ENCODE measurements at places on chromosomes 5 and 9.

DNA sequence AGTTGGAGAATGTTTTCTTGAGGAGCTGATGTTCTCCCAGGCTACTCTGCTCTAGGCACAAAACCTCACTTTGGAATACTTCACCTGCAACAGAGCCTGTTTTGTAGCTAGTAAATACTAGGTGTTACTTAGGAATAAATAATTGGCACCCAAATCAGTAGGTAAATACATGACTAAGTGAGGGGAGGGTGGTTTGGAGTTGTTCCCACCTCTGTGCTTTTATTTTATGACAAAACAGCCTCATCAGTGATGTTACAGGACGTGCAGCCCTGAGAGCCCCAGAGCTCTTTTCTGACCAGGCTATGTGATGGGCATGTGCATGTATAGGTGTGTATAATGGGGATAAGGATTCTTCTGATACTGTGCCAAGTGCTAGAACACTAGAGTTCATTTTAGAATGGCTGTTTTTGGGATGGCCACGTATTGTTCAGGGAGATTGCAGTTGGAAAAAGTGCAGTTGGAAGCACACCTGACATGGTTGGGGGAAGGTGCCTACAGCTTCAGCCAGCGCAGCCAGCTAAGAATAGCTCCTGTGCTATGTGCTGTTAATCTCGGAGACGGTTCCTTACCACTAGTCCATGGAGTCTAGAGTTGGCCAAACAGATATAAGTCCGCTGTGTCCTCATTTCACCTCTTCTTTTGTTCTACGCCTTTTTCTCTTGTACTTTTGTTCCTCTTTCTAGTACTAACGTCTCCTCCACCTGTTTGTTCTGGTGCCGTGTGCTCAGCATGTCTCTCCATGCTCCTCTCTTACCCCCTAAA lies 284.7 kb downstream of the FANCC start:
- no peak for DNase-seq

DNA sequence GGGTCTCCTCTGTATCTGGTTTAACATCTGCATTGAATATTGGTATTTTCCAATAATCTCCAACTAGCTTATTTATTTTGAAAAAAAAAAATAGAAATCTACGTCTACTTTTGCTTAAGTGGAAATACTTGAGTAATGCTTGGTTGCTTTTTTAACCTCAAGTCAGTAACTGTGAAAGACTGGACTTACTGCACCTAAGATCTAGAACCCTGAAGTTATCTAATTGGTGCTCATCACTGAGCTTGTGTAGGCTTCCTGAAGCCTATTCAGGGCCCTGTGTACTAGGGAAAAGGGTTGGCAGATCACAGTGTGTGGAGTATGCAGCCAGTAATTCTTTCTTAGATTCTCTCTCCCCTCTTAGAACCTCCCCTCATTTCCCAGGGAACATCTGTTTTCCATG lies 16.2 kb downstream of the SLC1A1 start:
- DNase-seq: no peak

- no peak for DNase-seq
Measured at GRCh38 chr9:18997151-18997550, 35.9 kb downstream of the SAXO1 start.

GRCh38 chr5:10396552-10396951 lies 43.1 kb downstream of the MARCHF6 start:
- no peak for DNase-seq

GRCh38 chr5:111320953-111321352 lies 96.8 kb downstream of the CAMK4 start:
- no peak for DNase-seq

GRCh38 chr5:57111993-57112392 lies 61.9 kb upstream of the GPBP1 start:
- no peak for DNase-seq

DNA sequence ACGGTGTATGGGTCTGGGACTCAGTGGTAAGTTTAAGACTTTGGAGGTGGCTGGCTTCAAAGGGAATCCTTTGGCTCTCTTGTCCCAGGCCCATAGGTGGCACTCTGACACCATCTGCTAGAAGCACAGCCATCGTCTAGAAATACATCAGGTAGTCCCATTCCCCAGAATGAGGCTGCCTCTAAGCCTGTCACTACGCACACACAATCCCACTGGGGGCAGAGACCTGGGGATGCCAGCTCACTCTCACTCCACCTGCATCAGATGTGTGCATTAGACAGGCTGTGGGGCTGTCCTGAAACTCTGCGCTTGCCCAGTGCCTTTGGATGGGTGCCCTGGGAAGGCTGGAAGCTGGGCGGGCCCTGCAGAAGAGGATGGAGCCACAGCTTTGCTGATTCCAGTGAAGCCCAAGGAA lies 127.5 kb upstream of the PANK3 start:
- no peak for DNase-seq

DNA sequence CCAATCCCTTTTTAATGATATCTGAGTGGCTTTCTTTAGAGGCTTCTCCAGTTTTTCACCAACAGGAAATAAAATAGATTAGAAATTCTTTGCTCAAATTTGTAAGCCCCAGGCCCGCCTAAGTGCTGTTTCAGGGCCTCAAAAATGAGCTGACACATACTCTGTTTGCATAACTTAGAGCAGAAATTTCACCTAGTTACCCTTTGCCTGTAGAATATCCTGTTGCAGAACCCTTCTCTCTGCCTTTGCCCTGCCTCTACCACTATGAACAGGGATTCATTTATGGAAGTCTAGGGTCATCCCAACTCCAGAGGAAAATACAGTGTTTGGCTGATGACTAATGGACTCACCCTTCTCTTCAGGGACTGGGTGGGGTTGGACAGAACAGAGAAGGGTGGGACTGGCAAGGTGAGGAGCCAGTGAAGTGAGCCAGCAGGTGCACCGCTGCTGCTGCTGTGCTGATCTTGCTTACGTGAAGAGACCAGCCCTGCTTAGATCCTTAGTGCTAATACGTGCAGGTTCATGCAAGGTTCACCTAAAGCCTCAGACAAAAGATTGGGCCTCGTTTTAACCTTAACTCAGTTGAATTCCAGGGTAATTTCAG lies 22.8 kb downstream of the OSTF1 start:
- no peak for DNase-seq

GRCh38 chr5:32589942-32590869 lies 4.8 kb downstream of the SUB1 start:
- no peak for DNase-seq

DNA sequence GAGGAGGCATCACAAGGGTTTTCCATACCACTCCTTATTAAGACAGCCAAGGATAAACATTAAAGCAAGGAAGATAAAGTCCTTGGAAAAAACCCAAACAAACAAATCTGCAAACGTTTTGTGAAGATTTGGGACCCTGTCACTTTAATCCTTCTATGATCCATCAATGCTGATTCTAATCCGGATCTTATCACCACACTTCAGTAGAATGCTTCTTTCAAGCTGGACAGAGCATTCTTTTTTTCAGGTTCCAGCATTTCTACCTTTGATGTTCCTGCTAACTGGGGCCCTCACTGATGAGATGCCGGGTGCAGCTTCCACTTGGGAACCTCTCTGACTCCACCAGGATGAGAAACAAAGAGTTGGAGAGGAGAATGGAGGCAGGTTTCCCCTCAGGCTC lies 132.8 kb upstream of the SHB start:
- no peak for DNase-seq

DNA sequence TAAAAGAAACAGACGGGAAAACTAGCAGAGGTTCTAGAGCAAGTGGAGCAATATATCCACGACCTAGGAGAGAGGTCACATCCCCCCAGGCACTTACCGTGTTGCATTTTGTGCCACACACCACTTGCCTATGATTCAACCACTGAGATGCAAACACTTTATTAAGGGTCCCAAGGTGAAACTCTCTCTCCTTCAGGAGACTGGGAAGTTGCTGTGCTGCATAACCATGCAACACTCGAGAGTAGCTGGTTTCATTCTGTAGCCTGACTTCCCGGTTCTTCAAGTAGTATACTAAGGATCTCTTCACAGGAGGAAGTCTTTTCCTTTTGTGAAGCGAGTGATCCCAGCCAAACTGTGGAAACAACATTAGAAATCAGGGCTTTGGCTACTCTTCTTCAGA lies 1.6 kb downstream of the DCAF12 start:
- no peak for DNase-seq

- DNase-seq: no peak
Measured at GRCh38 chr9:126773004-126773607, 31.7 kb upstream of the ZBTB43 start.

DNA sequence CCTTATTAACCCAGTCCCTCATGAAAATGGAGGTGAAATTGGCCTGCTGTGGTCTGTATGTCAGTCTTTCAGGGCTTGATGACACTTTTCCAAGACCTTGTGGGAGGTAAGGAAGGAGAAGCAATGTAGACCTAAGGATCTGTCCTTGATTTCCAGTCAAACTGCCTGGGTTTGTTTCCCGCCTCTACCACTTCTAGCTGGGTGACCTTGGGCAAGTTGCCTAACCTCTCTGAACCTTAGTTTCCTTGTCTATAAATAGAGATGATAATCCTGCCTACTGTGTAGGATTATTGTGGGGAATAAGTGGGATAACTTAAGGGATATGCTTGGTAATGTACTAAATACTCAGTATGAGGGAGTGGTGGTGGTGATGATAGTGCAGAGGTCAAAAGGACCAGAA lies 59.7 kb downstream of the PPARGC1B start:
- DNase-seq: no peak

DNA sequence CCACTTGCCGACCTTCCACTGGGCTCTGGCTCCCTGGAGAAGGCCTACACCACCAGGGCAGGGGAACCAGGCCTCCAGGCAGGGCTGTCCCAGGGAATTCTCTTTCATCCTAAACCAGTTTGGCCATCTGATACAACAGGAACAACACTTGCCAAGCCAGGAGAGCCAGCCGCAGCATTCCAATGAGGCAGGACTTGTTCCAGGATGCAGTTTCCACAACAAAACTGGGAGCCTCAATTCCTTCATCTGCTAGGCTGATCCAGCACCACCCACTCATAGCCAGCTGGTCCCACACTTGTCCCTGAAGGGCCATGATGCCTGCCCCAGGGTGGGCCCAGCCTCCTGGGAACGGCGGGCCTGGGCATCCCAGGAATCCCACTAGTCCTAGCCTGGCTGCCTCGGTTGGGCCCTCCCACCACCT lies 26.0 kb downstream of the BICD2 start:
- DNase-seq: no peak

- DNase-seq: no peak
Measured at GRCh38 chr9:129262261-129262660, 84.2 kb upstream of the IER5L start.

GRCh38 chr5:39475881-39476842 lies 51.4 kb upstream of the DAB2 start:
- no peak for DNase-seq

GRCh38 chr9:132016456-132016855 lies 63.2 kb downstream of the MED27 start:
- DNase-seq: no peak

GRCh38 chr5:60583616-60584015 lies 116.3 kb downstream of the DEPDC1B start:
- no peak for DNase-seq

GRCh38 chr5:98927989-98928872 lies 576 bp downstream of the CHD1 start:
- DNase-seq: no peak

GRCh38 chr9:91177081-91177480 lies 184.6 kb downstream of the AUH start:
- no peak for DNase-seq

DNA sequence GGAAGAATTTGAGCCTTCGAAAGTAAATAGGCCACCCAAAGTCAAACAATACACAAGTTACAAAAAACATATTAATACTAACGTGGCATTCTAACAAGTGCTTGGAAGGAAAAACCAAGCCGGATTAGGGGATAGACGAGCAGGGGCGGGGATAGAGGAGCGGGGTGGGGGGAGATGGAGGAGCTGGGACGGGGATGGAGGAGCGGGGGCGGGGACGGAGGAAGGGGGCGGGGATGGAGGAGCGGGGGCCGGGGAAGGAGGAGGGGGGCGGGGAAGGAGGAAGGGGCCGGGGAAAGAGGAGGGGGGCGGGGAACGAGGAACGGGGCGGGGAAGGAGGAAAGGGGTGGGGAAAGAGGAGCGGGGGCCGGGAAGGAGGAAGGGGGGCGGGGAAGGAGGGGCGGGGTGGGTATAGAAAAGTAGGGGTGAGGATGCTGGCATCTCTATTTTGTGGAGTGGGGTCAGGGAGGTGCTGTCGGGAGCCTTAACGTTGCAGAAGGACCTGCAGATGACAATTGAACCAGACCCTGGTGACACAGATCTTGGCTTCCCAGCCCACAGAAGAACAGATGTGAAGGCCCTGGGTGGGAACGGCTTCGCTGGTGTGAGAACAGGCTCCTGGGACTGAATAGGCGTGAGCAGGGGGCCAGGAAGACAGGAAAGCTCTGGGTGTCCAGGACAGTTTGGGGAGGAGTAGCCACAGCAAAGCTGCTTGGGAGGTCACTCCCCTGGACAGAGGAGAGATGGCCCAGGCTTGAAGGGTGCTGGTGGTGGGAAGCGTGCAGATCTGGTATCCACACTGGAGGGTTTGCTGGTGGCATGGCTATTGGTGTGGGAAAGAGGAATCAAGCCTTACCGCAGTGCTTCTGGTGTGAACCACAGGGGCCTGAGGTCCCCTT lies 233.3 kb upstream of the DAP start:
- DNase-seq: no peak

DNA sequence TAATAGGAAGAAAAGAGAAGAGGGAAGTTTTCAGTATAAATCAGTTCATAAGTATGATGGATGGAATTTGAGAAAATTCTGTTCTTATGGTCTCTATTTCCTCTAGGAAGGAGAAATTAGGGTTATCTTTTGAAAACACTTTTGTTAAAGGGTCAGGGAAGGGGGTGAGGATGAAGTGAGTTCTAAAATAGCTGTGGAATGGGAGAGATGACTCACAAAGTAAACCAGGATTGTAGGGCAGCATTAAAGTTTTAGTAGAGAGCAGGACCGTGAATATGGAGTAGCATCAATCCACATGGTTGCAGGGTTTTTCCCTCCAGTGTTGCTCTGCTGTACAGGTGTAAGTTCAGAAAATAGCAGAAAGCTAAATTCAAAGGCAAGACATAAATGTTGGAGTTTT lies 32.4 kb downstream of the MUSK start:
- DNase-seq: no peak

- DNase-seq: no peak
Measured at GRCh38 chr5:151923866-151924476, 680 bp downstream of the GLRA1 start.

- DNase-seq: no peak
Measured at GRCh38 chr9:35686222-35687203, 3.2 kb downstream of the TPM2 start.

DNA sequence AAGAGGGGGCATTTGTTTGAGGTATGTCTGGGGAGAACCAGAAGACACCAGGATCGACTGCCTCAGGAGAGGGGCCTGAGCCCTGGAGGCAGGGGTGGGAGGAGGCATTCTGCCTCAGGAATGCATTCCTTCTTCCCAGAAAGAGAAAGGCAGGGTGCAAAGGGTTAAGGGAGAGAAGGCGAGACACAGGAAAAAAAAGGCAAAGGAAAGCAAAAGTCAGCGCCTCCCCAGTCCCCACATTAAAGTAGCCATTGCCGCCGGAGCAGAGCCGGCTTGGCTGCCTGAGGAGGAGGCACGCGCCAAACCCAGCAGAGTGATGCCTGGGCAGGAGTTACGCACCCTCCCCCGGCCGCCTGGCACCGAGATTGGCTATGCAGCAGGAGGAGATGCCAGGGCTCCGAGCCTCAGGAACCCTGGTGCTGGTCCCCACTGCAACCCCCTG lies 123.8 kb upstream of the PHYKPL start:
- no peak for DNase-seq

- no peak for DNase-seq
Measured at GRCh38 chr9:134295101-134295745, 31.0 kb upstream of the RXRA start.
